ENCODE measurements at places on chromosomes 7 and 10.

DNA sequence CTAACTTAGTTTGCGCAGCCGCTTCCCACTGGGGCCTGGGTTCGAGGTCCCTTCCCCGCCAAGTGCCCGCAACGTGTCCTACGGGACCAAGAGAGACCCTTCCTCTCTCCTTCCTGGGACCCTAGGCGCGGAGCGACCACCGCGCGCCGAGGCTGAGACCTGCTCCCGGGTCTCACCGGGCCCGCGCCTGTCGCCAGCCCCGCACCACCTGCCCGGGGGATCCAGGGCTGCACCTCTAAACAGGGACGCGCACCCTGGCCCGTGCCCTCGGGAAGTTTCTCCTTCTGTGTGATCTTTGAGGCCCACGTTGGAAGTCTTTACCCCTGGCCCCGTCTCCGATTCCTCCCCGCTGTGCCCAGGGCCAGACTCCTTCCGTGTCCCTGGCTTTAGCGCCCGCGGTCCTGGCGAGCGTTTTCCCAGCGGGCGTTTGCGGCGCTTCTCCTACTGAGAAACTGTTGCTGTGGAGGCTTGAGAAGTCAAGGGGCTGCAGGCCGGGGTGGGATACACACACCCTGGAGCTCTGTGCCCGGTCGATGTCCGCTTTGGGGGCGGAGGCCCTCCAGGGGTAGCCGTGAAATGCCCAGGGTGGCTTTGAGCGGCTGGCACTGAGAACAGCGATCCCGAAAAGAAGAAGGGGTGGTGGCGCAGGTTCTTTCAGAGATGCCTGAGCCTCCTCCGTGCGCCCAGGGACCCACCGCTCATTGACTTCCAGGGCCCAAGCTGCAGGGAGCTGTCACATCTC is 575 bp downstream of the PLPP4 start:
- no peak for DNase-seq

DNA sequence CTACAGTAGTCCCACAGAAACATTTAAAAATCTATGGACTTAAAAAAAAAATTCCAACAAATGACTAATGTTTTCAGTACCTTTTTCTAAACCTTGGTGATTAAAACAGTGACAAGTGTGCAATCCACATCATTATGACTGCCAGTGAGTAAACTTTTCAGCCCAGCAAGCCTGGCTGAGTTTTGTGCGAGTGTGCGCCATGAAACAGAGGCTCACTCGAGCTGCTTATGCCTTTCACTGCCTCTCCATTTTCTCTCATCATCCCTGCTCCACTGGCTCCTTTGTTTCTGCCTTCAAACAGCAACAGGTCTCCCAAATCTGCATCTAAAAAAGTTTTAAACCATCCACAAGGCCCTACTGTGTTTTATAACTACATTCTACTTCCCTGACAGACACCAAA is 105.8 kb downstream of the USP6NL start:
- DNase-seq: no peak

DNA sequence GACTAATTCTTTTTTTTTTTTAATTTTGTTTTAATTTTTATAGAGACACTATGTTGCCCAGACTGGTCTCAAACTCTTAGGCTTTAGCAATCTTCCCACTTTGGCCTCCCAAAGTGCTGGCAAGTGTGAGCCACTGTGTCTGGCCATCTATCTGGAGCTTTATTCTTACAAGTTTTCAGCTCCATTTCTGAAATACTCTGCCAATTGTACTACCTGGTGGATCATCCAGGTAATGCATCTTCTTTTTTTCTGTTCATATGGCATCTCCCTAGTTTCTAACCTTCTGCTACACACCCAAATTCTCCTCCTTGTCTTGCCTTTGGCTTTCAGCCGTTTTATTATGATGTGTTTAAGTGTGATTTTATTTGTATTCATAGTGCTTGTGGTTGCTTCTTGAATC is 40.2 kb downstream of the ZNF365 start:
- DNase-seq: no peak

DNA sequence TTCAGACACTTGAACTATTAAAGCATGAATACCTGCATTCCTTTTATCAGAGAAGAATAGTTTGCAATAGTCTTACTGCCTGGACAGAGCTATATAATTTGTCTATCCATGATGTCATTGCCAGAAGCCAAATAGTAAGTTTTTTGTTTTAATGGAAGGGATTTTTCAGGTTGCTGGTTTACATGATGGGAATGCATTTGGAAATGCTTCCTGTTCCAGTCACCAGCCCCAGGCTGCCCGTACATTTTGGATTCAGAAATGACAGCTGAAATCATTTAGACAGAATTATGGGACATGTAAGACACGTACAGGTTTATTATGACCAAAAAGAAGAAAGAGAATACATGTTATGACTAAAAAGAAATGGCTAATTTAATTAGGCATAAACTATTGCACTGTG is 293.1 kb downstream of the CDK14 start:
- no peak for DNase-seq

DNA sequence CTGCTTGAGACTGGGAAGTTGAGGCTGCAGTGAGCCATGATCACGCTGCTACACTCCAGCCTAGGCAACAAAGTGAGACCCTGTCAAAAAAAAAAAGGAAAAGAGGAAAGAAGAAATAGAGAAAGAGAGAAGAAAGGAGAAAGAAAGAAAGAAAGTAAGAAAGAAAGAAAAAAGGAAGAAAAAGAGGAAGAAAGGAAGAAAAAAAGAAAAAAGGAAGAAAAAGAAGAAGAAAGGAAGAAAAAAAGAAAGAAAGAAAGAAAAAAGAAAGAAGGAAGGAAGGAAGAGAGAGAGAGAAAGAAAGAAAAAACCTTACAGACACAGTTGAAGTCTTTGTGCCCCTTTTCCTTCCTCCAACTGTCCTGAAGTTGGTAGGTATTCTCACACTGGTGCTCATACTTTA is 26.6 kb upstream of the LEP start:
- DNase-seq: no peak

DNA sequence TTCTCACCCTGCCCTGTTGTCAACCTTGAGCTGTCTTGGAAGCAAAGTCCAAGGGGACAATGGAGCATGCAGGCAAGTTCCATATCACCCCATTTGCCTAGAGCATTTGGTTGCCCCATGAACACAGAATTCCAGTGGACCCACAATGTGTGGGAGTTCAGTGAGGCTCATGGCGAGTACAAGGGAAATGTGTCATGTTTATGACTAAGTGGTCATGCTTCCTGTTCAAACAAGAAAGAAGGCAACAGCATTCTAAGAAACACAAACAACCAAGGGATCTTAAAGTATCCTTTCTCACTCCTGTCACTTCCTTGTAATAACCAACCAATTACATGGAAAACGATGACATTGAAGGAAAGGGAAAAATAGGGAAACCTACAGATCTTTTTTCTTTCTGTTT is 513.0 kb downstream of the INHBA start:
- no peak for DNase-seq

- no peak for DNase-seq
Observed at GRCh38 chr10:127976286-127976685, 69.4 kb downstream of the PTPRE start.

- no peak for DNase-seq
Observed at GRCh38 chr10:7520507-7521485, 110.0 kb upstream of the SFMBT2 start.

- DNase-seq: no peak
Observed at GRCh38 chr7:53993224-53993623, 549.0 kb upstream of the VSTM2A start.

- no peak for DNase-seq
Observed at GRCh38 chr10:36373424-36374096, 731.5 kb upstream of the FZD8 start.

GRCh38 chr10:127977357-127978009 is 70.6 kb downstream of the PTPRE start:
- peak; percentile 64 for DNase-seq

DNA sequence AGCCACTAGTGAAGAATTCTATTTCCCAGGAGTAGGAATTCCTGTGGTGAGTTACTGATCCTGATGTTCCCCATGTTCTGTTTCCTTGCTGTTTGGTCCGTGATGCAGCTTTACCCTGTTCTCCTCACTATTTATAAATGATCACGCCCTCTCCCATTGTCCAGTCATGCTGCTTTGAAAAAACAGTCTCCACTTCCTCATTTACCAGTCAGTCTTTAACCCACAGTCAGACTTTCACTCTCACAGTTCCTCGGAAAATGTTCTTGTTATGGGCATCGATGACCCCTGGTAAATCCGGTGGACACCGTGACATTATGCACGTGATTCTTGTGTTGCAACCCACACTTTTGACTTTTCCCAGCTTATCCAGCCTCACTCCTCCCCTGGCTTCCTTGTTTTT is 14.4 kb downstream of the SCIN start:
- DNase-seq: no peak

DNA sequence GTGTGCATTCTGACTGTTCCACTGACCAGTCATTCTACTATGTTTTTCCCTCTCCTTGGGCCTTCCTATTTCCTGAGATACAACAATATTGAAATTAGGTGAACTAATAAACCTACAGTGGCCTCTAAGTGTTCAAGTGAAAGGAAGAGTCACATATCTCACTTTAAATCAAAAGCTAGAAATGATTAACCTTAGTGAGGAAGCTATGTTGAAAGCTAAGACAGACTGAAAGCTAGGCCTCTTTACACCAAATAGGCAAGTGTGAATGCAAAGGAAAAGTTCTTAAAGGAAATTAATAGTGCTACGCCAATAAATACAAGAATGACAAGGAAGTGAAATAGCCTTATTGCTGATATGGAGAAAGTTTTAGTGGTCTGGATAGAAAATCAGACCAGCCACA is 5.7 kb upstream of the DYNC1I1 start:
- DNase-seq: no peak

GRCh38 chr7:6248581-6248980 is 23.8 kb downstream of the CYTH3 start:
- DNase-seq: no peak

DNA sequence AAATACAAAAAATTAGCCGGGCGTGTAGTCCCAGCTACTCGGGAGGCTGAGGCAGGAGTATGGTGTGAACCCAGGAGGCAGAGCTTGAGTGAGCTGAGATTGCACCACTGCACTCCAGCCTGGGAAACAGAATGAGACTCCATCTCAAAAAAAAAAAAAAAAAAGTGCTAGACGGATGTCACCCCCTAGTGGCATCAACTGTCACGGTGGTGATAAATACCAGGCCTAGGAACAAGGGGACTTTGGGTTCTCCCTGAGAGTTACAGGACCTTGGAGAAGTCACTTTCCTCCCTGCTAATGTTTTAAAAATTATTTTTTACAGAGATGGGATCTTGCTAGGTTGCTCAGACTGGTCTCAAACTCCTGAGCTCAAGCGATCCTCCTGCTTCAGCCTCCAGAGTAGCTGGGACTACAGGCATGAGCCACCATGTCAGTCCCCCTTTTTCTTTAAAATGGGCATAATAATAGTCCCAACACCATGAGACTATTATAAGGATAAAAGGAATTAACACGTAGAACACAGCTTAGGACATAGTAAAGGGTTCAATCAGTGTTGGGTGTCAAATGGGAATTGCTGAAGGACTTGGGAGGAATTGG is 2.6 kb upstream of the TMEM130 start:
- no peak for DNase-seq

- no peak for DNase-seq
Observed at GRCh38 chr7:49279891-49280290, 355.5 kb downstream of the CDC14C start.

GRCh38 chr10:27482984-27483956 is 20.8 kb upstream of the RAB18 start:
- DNase-seq: no peak

- DNase-seq: peak; percentile 3
Observed at GRCh38 chr7:35424869-35425495, 171.1 kb upstream of the TBX20 start.

DNA sequence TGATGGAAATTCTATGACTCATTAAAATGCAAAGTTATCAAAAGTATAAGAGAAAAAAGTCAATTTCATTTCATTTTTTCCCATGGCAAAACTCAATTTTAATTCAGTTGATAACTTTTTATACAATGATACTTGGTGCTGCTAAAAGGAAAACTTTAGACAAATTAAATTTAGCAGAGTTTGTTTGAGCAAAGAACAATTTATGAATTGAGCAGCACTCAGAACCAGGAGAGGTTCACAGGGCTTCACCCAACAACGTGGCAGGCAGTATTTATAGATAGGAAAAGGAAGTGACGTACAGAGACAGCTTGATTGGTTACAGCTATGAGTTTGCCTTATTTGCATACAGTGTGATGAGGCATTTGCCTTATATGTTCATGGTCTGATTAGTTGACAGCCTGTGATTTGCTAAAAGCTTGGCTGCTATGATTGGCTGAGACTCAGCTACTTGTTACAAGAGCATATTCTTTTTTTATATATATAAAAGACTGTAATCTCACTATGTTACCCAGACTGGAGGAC is 157.2 kb upstream of the CELF2 start:
- DNase-seq: no peak

DNA sequence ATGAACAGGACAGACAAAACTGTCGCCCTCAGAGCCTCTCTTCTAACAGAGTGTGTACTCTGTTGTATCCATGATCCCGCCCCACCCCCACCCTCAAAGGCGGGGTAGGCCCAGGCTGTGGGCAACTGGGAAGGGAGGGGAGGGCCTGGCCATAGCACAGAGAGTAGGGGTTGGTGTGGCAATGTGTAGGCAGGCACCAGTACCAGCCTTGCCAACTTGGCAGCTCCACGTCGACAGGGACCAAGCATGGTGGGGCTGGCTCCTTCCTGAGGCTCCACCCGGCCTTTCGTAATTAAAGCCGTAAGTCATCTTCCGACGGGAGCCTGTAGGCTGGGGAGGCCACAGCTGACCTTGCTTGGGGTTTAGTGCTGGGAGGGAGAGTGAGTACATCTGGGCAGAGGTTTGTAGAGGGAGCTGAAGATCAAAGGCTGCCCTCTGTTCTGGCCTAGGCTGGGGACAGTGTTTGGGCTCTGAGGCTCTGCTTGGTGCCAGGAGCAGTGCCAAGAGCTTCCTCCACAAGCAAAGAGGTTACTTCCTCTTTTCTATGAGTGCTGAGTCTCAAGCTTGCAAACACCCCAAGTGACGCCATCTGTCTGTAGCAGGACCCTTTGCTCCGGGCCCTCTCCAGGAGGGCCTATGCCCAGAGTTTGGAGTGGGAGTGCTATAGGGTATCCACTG is 121.6 kb downstream of the C10orf105 start:
- no peak for DNase-seq

DNA sequence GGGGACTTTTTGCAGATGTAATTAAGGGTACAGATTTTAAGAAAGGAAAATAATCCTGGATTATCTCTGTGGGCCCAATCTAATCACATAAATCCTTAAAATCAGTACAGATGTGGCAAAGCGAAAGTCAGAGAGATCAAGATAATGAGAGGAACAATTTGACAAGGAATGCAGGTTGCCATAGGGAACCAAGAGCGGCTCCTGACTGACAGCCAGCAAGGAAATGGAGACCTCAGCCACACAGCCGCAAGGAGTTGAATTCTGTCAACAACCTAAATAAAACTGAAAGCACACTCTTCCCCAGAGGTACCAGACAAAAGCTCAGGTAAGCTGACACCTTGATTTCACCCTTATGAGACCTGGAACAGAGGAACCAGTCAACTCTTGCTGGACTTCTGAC is 3.4 kb upstream of the PNPLA8 start:
- no peak for DNase-seq

- DNase-seq: no peak
Observed at GRCh38 chr7:133808493-133808866, 318.7 kb upstream of the LRGUK start.

GRCh38 chr7:95737828-95738505 is 34.4 kb upstream of the DYNC1I1 start:
- no peak for DNase-seq

All from hypothalamus (tissue), 51 donors.